Activated naive CD4-positive, alpha-beta T cell treated with Interleukin-2 at 50 U/mL for 16 hours (primary cell): ENCODE measurements at places on chromosomes 7 and 10.

GRCh38 chr7:116197360-116197759 lies 13.0 kb upstream of the TES start:
- DNase-seq: no peak

DNA sequence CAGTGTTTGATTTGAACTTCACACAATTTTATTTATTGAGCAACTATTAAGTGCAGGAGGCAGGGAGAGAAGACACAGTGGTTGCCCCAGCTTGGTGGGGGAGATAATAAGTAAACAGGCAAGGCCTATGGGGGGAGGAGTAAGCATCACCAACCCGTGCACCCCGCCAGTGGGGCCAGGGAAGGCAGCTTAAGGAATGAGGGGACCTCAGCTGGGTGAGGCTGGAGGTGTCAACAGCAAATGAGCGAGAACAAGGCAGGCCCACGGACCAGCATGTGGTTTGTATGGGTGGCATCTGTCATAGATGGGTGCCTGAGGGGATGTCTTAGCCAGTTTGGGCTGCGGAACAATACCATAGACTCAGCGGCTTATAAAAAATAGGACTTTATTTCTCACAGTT lies 24.1 kb upstream of the CRHR2 start:
- no peak for DNase-seq

- no peak for DNase-seq
These were observed 93.8 kb downstream of the CALD1 start for GRCh38 chr7:134873253-134873652.

DNA sequence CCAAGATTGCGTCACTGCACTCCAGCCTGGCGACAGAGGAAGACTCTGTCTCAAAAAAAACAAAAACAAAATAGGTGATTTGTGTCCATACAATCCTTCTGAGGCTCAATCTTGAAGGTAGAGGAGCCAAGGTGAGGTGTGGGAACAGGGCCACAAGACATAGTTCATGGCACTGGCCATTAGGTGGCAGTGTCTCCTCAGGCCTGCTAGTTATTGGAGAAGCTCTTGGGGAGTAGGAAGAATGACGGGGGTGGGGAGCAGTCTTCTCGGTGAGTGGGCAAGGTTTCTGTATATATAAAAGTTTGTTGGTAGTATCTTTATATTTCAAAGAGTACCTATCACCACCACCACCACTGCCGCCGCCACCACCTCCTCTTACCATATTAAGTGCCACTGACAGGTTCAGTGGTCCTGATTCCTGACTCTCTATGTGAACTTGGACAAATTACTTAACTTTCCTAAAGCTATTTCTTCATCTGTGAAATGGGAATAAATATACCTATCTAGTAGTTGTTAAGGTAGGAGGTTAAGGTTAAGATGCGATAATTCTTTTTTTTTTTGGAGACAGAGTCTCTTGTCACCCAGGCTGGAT lies 24.0 kb downstream of the CCSER2 start:
- peak; percentile 74 for DNase-seq

DNA sequence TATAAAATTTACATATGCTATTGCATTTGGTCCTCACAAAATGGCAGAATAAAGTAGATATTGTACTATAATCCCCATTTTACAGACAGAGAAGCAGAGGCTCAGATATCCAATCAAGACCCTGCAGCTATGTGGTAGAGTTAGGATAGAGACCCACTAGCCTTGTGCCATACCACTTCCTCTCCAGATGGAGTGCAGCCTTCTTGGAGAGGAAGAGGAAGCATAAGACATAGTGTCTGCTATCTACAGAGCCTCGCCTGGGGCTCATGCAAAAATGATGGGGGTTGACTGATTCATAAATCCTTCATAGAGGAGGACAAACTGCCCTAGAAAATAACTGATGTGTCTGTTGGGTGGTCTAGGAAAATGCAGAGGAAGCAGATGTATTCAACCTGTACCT lies 447.3 kb downstream of the KCNMA1 start:
- no peak for DNase-seq

- no peak for DNase-seq
These were observed 108.3 kb downstream of the SUGCT start for GRCh38 chr7:40243076-40243475.

GRCh38 chr10:103849880-103850571 lies 5.3 kb downstream of the SH3PXD2A start:
- DNase-seq: no peak

DNA sequence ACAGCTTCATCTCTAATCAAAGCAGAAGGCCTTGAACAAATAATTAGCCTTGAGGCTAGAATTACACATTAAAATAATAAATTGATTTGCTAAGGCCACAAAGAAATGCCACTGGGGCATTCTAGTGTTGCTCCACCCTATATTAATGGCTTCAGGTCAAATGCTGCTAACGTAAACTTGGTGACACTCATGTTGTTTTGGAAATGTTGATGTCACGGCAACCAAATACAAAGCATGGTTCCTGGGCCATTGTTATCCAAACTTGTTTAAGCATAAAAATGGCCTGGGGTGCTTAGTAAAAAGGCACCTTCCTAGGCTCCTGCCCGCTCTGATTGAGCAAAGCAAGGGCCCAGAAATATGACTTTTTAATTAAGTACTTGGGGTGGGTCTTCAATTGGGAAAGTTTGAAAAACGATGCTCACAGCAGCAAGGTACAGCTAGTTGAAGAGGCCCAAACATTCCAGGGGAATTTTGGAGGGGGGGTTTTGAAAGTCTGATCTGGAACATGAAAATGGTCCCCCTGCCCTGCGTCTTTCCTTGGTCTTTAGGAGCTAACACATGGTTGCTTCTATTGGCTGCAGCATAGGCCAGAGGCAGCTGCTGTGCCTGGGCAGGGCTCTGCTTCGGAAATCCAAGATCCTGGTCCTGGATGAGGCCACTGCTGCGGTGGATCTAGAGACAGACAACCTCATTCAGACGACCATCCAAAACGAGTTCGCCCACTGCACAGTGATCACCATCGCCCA lies 67.8 kb downstream of the ABCC2 start:
- DNase-seq: no peak

DNA sequence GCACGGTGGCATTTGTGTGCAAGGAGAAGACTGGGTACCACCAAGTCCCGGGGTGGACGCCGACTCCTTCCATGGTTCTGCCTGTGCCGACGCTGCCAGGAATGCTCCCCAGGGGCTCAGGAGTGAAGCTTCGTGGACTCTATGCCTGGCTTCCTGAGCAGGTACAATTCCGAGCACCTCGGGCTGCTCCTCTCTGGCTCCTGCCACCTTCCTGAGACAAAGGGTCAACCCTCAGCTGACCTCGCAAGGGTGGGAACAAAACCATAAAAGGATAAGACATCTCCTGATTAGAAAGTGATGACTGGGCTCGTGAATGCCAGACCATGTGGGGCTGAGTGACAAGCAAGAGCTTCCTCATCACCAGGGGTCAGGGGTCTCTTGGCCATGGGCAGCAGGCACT lies 31.8 kb downstream of the CALML3 start:
- no peak for DNase-seq

GRCh38 chr10:65710306-65710705 lies 1215.5 kb upstream of the LRRTM3 start:
- no peak for DNase-seq

GRCh38 chr7:142385491-142386340 lies 127.9 kb upstream of the PRSS58 start:
- DNase-seq: peak; percentile 28

GRCh38 chr10:1230592-1231275 lies 174.5 kb downstream of the WDR37 start:
- no peak for DNase-seq

DNA sequence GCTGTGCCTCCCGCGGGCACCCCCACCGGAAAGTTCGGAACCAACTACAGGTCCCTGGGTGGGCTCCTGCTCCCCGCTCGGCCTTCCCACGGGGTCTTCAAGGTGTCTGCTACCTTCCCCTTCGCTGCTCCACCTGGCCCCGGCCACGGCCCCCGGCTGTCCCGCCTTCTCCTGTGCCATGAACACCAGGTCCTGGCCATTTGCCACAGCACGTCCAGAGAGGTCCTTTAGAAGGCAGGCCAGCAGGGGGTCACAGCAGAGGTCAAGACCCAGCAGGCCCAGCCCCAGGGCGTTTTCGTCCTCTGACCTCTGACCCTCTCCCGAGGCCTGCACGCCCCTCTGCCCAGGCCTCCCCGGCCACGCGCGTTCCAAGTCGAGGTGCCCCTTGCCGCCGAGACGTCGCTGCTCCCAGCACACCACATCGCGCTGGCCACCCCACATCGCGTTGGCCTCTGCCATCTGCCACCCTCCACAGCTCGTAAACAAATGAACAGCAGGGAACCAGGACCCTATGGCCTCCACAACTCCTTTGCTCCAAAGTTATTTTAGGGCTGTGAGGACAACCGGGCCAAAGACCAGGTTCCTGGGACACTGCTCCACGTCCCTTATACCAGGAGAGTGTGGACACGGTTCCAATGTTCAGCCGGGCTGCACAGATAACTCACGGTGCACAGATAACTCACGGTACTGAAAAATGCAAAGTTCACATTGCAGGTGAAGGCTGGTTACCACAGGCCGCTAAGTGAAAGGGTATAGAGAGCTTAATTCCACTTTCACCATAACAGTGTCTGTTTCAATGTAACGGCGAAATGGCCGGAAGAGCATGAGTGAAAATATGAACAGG lies 74.3 kb downstream of the CFAP46 start:
- no peak for DNase-seq

DNA sequence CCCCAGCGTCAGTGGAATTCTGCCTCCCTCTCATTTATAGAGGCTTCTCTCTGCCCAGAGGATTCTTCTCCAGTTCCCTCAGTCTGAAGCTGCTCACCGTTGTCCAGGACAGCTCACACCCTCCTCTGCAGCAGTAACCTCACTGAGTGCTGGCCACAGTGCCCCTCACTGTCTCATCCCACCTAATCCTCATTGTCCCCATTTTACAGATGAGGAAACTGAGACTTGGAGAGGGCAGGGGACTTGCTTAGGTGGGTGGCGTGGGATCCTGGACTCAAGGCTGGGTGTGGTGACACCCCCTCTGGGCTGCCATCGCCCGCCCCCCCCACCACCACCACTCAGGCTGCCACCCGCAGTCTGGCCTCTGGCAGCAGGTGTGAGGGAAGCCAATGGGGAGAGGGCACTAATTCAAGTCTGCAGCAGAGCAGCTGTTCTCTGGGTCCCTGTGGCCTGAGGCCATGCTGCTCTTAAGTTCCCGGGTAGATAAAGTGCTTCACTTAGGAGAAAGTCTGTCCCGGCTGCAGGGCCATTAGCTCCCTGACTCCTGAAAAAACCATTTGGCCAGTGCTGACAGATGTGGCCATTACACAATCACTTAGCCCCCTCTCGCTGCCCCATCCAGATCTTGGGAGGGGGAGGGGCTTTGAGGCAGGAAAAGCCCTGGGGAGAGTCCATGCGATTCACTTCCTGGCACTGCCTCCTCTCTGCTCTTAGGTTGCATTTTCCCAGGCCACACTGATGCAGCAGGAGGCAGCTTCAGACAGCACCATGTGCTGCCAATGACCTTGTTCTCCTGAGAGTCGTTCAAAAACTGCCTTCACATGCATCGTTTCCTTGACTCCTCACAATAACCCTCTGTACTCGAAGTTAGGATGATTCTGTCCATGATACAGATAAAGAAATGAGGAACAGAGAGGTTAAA lies 36.3 kb downstream of the DRGX start:
- no peak for DNase-seq

DNA sequence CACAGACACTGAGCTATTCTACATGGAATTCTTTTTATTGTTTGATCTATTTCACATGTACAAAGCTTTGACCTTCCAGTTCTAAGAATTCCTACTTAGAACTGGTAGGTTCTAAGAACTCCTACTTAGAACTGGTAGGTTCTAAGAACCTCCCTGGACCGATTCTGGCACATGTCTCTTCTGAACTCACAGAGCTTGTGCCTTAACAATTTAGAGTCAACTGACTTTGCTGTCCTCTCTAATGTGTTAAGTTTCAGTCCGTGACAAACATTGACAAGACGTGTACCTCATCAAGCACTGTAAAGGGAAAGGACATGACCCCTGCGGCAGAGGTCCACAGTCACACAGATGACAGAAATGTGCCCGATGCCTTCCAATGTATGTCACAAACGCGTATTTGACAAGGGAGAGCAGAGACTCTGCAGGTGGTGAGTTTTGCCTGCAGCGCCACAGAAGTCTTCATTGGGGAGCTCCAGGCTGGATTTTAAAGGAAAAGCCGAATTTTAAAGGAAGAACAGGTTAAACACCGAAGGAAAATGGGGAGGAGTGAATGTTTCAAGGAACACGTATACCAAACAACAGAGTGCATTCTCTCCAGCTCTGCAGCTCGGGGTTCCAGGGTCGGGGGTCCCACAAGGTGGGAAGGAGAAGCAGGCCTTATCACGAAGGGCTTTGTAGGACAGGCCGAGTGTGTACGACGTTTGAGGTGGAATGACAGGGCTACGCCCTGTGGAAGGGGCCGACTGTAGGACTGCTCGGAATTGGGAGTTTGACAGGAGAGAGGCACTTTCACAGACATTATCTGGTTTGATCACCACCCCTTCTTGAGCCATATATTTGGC lies 161.1 kb upstream of the KLF14 start:
- no peak for DNase-seq

DNA sequence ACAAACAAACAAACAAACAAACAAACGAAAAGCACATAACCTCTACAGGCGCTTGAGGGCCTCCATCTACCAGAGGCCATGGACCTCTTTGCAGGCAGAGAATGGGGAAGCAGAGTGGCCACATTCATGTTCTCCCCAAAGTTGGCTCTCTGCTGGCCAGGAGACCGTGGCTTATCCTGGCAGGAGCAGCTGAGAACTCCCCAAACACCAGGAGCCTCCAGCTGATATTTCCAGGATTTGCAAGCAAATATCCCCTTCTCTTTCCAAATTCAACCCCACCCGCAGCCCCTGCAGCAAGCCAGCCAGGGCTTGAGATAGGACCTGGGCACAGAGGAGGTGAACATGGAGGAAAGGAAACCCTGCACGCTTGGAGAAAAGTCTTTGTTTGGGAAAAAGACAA lies 240.0 kb downstream of the SKAP2 start:
- no peak for DNase-seq

GRCh38 chr7:434891-435629 lies 84.6 kb downstream of the PDGFA start:
- DNase-seq: no peak

DNA sequence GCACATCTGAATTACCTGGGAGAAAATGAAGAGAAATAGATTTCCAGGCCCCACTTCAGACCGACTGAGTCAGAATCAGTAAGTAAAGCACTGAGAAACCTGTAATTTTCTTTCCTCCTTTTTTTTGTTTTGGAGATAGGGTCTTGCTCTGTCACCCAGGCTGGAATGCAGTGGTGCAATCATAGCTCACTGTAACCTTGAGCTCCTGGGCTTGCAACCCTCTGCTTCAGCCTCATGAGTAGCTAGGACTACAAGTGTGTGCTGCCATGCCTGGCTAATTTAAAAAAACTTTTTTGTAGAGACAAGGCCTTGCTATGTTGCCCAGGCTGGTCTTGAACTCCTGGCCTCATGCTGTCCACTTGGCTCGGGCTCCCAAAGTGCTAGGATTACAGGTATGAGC lies 260.2 kb downstream of the STK31 start:
- DNase-seq: no peak
